ENCODE measurements at places on chromosomes 5 and 9.

DNA sequence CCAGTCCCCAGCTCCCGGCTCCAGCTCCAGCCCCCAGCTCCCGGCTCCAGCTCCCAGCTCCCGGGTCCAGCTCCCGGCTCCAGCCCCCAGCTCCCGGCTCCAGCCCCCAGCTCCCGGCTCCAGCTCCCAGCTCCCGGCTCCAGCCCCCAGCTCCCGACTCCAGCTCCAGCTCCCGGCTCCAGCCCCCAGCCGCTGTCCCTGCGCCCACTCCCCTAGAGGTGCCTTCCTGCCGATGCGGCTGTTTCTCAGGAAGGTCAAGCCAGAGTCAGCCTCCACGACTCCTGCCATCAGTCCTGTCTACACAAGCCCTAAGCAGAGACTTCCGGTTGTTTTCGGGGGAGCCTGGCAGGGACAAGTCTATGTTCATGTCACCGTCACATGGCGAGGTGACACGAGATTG lies 74.8 kb downstream of the ZNF354C start:
- no peak for DNase-seq

GRCh38 chr9:72333709-72334108 lies 31.3 kb downstream of the ZFAND5 start:
- no peak for DNase-seq

- no peak for DNase-seq
Observed at GRCh38 chr9:136700959-136701667, 11.3 kb upstream of the DIPK1B start.

DNA sequence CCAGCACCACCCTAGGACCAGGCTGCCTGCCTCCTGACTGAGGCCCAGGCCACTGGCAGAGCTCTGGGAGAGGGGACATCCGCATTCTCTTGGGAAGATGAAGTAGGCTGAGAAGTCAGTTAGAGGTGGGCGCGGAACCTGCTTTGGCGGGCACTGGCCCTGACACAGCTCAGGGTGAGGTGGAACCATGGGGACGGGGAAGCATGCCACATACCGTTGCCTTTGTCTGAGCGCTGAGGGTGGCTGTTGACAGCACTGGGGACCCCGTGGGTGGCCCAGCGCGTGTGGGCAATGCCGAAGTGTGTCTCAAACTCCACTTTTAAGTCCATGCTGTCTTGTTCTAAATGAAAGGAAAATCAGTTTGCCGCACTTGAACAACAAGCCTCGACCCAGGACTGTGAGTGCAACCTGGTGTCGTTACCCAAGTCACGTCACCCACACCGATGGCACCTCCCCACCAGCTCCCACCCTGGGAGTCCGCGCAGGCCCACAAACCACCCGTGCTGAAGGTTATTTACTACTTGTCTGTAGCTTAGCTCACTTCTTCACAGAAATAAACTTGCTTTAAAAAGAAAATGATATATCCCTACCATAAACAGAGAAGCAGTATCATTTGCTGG lies 17.4 kb downstream of the GFPT2 start:
- DNase-seq: no peak
